ENCODE measurements at places on chromosomes 7 and 10. TPM values are rescaled to one million over a fixed set of nuclear protein-coding genes. Genes with fewer than 3 reads are reported as not detected.

Gene COL26A1
- not detected for total RNA-seq

Gene HMX2
- not detected for total RNA-seq

Gene TAC1
- total RNA-seq = not detected

Gene SPDYE2B
- total RNA-seq = not detected

Gene SH2D4B
- total RNA-seq = 0.10 TPM

Gene INMT
- not detected for total RNA-seq

Gene ZWINT
- 40.1 TPM for total RNA-seq

Gene NODAL
- not detected for total RNA-seq

Gene PNLIPRP3
- not detected for total RNA-seq

Gene FAM237B
- not detected for total RNA-seq

Gene ZNF800
- total RNA-seq = 29.4 TPM

Gene HOXA9
- 18.2 TPM for total RNA-seq

Gene CPXM2
- 0.65 TPM for total RNA-seq

Gene ITGA8
- 0.57 TPM for total RNA-seq

Gene TEX36
- total RNA-seq = not detected

Gene FXYD4
- total RNA-seq = not detected

Gene PRSS37
- not detected for total RNA-seq

Gene EIF5AL1
- total RNA-seq = 1.3 TPM

Gene ZNRF2
- total RNA-seq = 6.9 TPM

Gene SFRP5
- total RNA-seq = not detected

Gene LDB3
- not detected for total RNA-seq

Gene CYP3A5
- total RNA-seq = not detected

Gene CABCOCO1
- 0.76 TPM for total RNA-seq

Gene PCDH15
- total RNA-seq = 0.19 TPM

Gene BEND7
- 10.1 TPM for total RNA-seq

Gene PITX3
- not detected for total RNA-seq

Gene IPMK
- total RNA-seq = 14.9 TPM

Gene MDFIC
- total RNA-seq = 20.9 TPM

Gene NKX1-2
- not detected for total RNA-seq

Gene ATAD1
- 29.9 TPM for total RNA-seq

Gene OPN1SW
- total RNA-seq = not detected

Gene EGFR
- 3.6 TPM for total RNA-seq

Gene PWWP2B
- total RNA-seq = 15.8 TPM

Gene KIAA1217
- total RNA-seq = 10.9 TPM

Gene SRRM3
- total RNA-seq = 0.67 TPM

Gene C10orf90
- not detected for total RNA-seq

Gene ZNF92
- 15.4 TPM for total RNA-seq

Gene CASTOR2
- total RNA-seq = 17.4 TPM

Gene H2BK1
- total RNA-seq = not detected

Gene SLC16A12
- 0.65 TPM for total RNA-seq

Gene AASS
- 18.4 TPM for total RNA-seq

Gene TSPAN14
- total RNA-seq = 150 TPM

Gene ZYX
- 116 TPM for total RNA-seq

Gene SPDYE16
- not detected for total RNA-seq

Gene RHOBTB1
- total RNA-seq = 51.6 TPM

Gene MRLN
- not detected for total RNA-seq

Gene ST7
- 26.4 TPM for total RNA-seq

Gene LEP
- not detected for total RNA-seq

Gene CYP2W1
- total RNA-seq = not detected

Gene ASIC3
- total RNA-seq = 0.33 TPM

Gene INA
- total RNA-seq = 0.33 TPM

Gene ZNF32
- total RNA-seq = 19.1 TPM

Gene SYCE1
- 0.33 TPM for total RNA-seq

Gene CPEB3
- 1.8 TPM for total RNA-seq

Gene GPR146
- total RNA-seq = 29.4 TPM

Gene KLLN
- 0.33 TPM for total RNA-seq

Gene MYH16
- total RNA-seq = 0.33 TPM

Gene KIAA1549
- 5.0 TPM for total RNA-seq

Gene GRM8
- not detected for total RNA-seq

Data from vein endothelial cell (primary cell).